ENCODE measurements at places on chromosomes 2 and 18. TPM values are rescaled to one million over a fixed set of nuclear protein-coding genes. Genes with fewer than 3 reads are reported as not detected.

GRCh38 chr18:58911766-58912165 is 47.1 kb downstream of the ZNF532 start:
- DNase-seq = no peak

GRCh38 chr2:60453301-60453700 is 100.2 kb downstream of the BCL11A start:
- DNase-seq = no peak

Gene AQP4
- 0.49 TPM for total RNA-seq

GRCh38 chr2:227703961-227704360 is 13.9 kb downstream of the SLC19A3 start:
- DNase-seq = no peak

Gene G6PC2
- total RNA-seq = not detected

DNA sequence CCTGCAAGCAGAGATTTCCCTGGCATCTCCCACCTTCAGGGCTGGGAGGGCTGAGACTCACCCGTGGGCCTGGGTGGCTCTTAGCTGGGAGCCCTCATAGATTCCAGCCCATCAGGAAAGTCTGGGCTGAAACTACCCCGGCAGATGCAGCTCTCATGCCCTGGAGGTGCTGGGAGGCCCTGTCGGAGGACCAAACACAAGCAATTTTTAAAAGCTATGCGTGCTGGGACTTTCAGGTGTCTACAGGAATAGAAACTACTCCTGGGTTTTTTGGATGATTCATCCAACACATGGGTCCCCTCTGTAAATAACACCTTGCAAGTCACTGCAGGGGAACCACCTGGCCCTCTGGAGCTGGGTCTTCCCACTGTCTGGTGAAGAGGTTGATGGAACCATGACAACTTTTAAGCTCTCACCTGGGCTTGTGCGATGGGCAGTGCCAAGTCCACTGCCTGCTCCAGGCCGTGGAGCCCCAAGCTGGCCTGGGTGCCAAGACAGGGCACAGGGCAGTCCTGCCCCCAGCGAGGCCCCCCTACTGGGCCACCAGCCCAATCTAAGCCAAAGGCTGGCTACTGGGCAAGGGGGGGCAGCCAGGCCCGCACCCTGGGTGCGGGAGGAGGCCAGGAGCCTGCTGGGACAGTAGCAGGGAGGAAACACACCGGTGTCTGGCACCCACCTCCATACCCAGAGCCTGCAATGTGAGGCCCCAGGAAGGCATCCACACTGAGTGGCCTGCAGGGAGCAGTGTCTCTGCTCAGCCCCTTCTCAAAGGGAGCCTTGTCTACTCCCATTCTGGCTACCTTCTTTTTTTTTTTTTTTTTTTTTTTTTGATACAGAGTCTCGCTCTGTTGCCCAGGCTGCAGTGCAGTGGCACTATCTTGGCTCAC is 1.1 kb upstream of the GPR55 start:
- no peak for DNase-seq

Gene GEN1
- total RNA-seq = 9.6 TPM

GRCh38 chr2:162435676-162436075 is 91.7 kb downstream of the GCA start:
- no peak for DNase-seq

Gene TCF7L1
- 8.3 TPM for total RNA-seq

Gene INHBB
- total RNA-seq = 19.4 TPM

GRCh38 chr2:20148923-20149702 is 75.8 kb downstream of the SDC1 start:
- DNase-seq = no peak

Measured in vagina (tissue), 2 donors.